ENCODE measurements at places on chromosomes 3 and 15. TPM values are rescaled to one million over a fixed set of nuclear protein-coding genes. Genes with fewer than 3 reads are reported as not detected.

GRCh38 chr15:98800437-98801233, 152.3 kb downstream of the IGF1R start:
- peak; percentile 67 for ATAC-seq

DNA sequence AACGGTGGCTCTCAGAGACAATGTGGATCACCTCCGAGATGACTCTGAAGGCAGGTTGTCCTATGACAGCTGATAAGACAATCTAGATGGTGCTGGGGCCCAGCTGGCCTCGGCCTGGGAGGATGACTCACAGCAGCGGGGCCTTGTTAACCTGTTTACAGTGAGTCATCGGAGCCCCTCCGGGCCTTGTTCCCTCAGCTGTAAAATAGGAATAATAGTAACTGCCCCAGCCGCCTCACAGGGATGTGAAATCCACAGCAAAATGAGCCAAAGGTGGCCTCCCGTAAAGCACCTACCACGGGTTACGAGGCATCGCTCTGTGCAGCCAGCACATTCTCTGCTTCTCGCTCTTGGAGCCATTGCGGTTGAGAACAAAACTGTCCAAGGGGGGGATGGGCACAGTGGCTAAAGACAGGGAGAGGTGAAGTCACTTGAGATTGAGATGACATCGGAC, 88.6 kb upstream of the RASGRF1 start:
- no peak for ATAC-seq

DNA sequence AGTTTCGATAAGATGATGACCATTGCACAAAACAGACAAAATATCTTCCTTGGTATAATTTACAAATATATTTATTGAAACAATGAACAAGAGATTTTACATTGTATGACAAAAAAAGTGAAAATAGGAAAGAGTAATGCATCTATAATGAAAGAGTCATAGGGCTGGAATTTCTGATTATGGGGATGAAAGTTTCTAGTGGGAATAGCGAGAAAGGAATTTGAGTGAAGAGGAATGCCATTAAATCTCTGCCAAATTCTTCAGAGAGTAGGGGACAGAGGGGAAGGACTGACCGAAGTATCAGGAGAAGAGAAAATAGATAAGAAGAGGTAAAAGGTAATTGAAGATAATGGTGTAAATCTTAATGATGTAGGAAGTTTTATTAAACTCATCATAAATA, 125.4 kb downstream of the VGLL3 start:
- ATAC-seq: no peak

GRCh38 chr15:62439543-62440016, 274.5 kb upstream of the C2CD4B start:
- no peak for ATAC-seq

DNA sequence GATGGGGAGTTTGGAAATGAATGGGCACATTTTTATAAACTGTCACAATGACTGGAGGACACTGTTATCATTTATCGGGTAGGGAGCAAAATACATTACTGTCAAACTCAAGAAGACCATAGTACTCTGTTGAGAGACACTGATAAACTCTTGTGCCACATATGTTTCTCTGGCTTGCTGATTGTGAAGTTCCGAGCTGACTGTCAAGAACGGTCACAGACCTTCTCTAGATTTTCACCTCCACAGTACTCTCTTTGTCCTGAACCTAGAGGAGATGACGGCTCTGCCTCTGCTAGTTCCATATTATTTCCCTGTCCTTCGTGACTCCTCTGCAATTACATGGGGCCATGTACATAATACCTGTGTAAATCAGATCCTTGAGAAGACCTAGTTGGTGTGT, 451.9 kb downstream of the LPP start:
- no peak for ATAC-seq

GRCh38 chr15:98155356-98155755, 194.9 kb downstream of the ARRDC4 start:
- ATAC-seq: no peak

DNA sequence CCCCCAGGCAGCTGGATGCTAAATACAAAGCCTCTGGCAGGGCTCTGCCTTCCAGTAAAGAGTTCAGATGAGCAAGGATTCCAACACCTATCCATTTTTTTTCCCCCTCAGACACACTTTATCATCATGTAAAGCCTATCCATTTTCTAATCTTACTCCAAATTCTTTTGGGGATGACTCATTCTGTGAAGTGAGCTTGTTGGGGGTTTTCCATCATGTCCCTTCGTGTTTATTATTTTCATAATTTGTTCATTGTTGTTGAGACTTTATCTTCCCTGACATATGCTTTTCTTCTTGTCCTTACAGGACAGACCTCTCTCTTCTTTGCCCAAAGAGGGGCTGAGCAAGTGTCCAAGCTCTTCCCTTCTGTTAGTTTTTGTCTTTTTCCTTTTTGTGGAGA, 34.7 kb upstream of the SH3BP5 start:
- ATAC-seq: no peak

- no peak for ATAC-seq
Observed at GRCh38 chr3:4996223-4996765, 17.1 kb downstream of the BHLHE40 start.

DNA sequence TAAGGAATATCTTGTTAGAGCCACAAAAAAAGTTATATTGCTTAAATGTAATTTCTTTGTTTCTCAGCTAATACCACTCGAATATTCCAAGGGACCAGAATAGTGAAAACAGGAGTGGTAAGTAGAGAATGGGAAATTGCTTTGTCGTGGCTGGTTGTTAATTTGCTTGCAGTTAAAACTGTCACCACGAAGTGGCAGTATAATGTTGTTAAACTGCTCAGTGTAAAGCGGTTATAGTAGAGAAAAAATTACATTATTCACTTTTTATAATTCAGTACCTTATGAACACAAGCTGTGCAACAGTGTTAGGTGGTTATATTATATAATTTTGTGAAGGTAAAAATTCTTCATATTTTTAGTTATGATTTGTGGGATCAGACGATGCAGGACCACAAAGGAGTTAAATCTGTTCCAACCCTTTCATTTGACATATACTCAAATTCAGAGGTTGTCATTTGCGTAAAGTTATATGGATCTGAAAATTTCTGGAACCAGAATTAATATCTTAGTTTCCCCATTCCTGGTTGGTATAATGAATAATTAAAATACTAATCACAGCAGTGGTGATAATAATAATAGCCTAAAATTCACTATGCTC, 171.8 kb downstream of the FEZF2 start:
- no peak for ATAC-seq

GRCh38 chr3:45034612-45035252, 8.6 kb downstream of the CLEC3B start:
- ATAC-seq: no peak

DNA sequence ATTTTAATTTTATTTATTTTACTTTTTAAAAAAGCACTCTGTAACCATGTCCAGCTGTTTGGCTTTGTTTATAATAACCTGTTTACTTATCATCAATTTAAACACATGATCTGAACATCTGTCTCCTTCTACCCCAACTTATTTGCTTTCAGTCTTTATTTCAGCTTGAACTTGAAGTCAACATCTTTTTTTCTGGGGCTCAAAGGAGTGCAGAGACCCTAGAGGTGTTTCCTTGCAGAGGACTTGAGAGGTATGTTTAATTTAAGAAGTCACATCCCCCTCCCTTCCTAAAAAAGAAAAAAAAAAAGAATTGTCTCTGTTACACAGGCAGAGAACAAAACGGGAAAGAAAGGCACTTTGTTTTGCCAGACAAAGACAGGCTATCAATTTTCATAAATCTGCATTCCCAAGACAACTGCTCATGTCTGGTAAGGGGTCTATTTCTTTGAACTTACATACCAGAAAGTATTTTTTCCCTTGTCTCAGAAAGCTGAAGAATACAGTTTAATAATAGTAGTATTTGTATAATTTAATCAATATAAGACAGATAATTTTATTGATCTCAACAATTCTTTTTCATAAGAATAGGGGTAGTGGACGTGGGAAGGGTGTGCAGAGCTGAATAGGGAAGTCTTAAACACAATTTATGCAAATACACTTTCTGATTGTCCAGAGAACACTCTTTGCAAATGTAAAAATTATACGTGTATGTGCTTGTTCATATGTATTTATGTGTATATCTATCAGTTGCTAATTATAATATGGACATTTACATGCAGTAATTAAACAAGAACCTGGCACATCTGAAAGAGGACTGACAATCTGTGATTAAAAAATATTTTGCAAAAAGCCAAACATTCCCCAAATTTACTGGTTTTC, 109.7 kb upstream of the PDZRN3 start:
- ATAC-seq: no peak

Gene AHSG
- not detected for total RNA-seq

Gene SLCO2A1
- 17.6 TPM for total RNA-seq

Gene RETNLB
- total RNA-seq: not detected

Gene ACAN
- 0.04 TPM for total RNA-seq

Gene SKIC8
- total RNA-seq: 38.3 TPM

Gene CASR
- total RNA-seq: not detected

Gene KCTD6
- total RNA-seq: 8.0 TPM
